RKO (cell line): ENCODE measurements at places on chromosomes 2 and 18.

DNA sequence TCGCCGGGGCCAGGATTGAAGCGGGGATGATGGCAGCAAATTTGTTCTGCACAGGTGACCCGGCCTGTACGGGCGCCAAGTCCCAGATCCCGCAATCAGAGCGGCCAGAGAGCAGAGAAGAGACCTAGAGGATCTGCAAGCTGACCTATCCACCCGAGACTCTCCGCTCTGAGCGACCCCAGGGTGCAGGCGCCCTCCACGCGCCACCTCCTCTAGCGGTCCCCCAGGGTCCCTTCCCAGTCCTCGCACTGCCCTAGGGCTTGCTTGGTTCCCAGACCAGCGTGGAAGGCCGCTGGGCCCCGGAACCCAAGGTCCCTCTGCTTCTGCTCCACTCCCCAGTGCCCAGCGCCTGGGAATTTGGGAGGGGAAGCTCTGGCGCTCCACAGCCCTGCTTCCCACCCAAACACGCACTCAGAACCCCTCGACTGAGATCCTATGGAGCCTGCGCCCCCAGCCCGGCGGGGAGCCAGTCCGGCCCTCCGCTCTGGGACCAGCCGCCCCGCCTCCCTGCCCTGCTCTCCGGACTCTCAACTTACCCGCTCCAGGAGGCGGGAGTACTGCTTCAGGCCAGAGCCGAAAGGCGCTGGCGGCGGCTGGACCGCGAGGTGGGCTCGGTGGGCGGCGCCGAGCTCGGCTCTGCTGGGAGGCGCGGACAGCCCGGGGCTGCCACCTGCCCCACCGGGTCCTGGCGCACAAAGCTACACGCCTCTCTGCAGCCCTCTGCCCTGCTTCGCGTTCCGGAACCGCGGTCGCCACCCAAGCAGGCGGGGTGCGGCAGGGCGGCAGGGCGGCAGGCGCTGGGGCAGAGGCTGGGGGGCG is 3.0 kb upstream of the SIX3 start:
- DNase-seq = peak; percentile 44

- DNase-seq = no peak
Observed at GRCh38 chr2:63865159-63865799, 23.6 kb downstream of the UGP2 start.

DNA sequence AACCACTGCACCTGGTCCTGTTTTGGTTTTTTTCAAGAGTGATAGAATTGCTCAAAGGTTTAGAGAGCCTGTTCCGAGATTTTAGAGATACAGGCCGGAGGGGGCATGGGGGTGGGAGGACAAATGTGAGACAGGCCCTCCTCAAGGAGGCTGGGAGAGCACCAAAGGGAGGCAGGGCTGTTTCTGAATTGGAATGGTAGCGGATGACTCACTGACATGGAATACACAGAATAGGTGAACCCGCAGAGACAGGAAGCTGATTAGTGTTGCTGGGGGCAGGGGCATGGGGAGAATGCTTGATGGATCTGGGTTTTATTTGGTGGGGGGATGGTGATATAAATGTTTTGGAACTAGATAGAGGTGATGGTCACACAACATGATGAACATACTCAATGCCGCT is 111.0 kb upstream of the MGAT5 start:
- no peak for DNase-seq

GRCh38 chr2:12824351-12824777 is 107.6 kb downstream of the TRIB2 start:
- DNase-seq = no peak

GRCh38 chr2:36485521-36485920 is 112.4 kb downstream of the FEZ2 start:
- DNase-seq = no peak

GRCh38 chr18:65737471-65737955 is 13.3 kb upstream of the CDH7 start:
- DNase-seq = no peak
